ENCODE measurements at places on chromosomes 7 and 10.

DNA sequence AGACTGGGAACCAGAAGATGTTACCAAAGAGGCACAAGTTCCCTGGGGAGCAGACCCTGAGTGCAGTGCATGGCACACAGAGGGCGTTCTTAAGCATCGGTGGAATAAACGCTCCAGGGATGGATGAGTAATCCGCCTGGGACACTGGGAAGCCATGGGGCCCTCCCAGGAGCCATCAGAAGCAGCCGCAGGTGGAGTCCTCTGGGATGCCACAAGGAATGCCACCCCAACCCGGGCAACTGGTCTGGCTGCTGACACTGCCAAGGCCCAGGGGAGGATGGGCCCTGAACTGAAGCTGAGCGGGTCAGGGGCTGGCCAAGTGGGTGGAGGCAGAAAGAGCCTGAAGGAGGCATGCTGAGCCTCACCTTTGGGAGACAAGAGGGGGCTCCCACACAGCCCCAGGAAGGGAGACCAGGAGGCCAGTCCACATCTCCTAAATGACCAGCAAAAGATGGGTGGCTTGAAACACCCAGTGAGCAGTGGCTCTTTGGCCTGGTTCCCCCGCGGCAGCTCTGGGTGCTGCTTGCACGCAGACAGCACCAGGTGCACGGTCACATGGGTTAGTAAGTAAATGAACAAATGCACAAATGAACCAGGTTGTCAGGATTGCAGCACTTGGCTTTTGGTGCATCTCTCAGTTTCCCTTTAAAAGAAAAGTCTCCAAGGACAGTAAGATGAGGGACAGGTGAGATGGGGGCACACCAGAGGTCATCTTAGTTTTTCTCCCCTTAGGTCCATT, 141.3 kb upstream of the ZMIZ1 start:
- no peak for DNase-seq

DNA sequence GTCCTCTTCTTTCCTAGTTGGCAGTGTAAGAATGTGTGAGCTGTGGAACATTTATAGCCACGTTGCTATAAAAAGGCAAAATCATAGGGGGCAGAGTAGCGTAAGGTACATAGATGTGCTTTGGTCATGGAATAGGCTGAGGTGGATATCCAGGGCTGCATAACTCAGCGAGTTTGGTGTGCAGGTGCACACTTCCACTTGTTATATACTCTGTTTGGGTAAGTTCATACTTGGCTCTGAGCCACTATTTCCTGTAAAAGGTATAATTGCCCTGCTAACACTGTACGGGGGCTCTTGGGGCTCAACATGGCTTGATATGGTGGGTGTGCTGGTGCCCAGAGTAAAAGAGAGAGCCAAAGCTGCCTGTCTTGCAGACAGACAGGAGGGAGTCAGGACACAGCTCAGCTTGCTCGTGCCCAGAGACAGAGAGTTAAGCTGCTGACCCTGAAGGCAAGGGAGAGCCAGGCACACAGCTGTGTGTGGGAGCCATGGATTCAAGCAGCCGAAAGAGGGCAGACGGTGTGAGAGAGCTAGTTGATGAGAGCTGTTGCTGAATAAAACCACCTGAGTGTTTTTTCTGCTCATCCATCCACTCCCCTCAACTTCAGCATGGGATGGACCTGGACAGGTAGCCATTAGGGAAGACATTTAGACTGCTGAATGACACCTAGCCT, 126.7 kb downstream of the DKK1 start:
- no peak for DNase-seq

- no peak for DNase-seq
These were observed 493.1 kb downstream of the PLXNA4 start for GRCh38 chr7:132083126-132083525.

DNA sequence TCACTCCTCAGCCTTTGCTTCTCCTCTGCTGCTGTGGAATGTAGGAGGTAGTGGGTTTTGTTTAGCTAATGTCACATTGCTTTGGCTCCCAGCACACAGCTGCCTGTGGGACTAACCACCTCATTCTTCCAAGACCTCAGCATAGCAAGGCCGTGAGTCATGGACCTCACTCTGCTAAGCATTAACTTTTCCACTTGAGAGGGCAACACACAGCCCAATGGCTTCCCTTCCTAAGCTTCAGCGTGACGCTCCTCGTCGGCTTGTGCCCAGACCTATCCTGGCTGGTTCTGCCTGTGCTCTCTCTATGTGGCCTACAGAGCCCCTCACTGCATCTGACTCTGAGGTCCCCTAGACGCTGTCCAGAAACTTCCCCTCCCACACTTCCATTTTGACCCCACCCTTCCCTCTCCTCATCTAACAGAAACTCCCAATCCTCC, 23.3 kb downstream of the MYOF start:
- peak; percentile 99 for DNase-seq

- no peak for DNase-seq
These were observed 105.9 kb downstream of the CDC14C start for GRCh38 chr7:49030221-49030620.

DNA sequence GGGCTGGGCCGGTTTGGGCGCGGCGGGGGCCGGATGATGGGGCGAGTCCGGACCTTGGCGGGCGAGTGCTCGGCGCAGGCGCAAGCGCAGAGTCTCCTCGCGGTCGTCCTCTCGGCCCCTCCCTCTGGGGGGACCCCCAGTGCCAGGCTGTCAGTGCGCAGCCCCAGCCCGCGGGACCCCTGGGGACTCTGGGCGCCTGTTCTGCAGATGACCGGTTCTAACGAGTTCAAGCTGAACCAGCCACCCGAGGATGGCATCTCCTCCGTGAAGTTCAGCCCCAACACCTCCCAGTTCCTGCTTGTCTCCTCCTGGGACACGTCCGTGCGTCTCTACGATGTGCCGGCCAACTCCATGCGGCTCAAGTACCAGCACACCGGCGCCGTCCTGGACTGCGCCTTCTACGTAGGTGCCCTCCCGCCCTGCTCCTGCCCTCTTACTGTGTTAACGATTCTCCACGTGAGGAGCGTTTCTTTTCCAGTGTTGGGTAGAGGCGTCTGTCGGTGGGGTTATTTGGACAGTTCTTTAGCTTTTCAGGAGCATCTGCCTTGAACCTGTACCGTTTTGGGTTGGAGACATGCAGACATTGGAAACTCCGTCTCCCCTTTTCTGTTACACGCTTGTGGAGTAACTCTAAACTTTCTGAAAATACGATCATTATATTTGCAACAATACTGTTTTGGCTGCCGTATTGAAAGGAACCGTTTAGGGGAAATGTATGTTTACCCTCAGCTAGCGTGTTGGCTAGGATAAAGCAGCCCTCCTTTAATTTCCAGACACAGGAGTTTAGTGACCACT, 706 bp downstream of the BUB3 start:
- DNase-seq, result peak; percentile 17

DNA sequence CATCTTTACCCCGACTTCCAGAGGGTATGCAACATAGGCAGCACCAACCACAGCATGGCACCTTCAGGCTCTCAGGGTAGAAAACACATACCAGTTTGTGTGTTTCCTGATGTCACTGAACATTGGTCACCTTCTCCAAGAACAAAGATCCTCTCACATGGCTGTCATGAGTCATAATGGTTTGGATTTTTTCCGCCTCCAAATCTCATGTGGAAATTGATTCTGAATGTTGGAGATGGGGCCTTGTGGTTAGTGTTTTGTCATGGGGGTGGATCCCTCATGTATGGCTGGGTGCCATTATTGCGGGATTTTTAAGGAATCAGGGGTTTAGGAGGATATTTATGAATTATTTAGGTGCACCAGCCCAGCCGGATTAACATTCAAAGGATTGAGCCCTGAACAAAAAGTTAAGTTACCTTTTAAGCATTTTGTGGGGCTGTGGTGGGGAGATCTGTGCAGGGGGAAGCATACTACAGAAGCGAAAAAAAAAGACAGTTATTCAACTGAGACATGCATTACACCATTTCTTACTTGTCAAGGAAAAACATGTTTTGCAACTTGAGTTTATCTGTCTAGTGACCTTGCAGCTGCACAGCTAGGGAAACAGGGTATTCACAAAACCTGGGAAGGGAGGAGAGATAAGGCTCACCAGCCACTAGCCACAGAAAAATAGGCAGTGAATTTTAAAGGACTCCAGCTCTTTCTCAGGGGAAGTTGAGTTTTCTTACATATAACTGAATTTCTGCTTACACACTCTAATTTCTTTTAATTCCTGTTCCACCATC, 774.1 kb upstream of the AUTS2 start:
- no peak for DNase-seq

GRCh38 chr7:31256506-31256905, 84.0 kb downstream of the NEUROD6 start:
- no peak for DNase-seq

GRCh38 chr10:105840288-105840770, 1199.2 kb downstream of the SORCS3 start:
- no peak for DNase-seq

- DNase-seq, result peak; percentile 33
These were observed 145.1 kb downstream of the PLXNA4 start for GRCh38 chr7:132430861-132431822.

GRCh38 chr7:119681336-119681735, 591.6 kb upstream of the KCND2 start:
- DNase-seq, result no peak

- peak; percentile 60 for DNase-seq
These were observed 40.9 kb upstream of the MET start for GRCh38 chr7:116630932-116631671.

- no peak for DNase-seq
These were observed 43.4 kb downstream of the CLIP2 start for GRCh38 chr7:74332373-74333176.

DNA sequence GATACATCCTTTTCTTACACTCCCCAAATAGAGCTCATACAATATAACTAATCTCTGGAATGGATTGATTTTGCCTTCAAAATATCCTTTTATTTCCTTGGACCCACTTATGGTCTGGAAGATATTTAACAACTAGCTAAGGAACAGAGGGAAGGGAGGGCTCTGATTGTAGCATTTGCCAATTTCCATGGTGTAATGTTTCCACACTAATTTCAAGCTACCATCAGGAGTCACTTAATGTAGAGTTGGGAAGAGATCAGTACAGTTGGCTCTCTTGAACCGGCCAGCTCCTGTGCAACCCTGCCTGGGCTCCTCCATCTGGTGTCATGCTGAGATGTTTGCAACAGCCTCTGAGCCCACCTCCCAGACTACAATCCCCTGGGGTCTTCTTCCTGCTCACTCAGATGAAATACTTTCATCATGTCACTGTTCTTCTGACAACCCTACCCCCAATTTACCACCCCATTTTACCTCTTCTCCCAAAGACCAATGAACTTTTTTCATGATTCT, 8.0 kb upstream of the IL6 start:
- DNase-seq, result peak; percentile 28

GRCh38 chr7:150969475-150969874, 8.6 kb downstream of the KCNH2 start:
- DNase-seq, result no peak

GRCh38 chr10:35440016-35440415, 103.7 kb downstream of the CCNY start:
- DNase-seq, result no peak

DNA sequence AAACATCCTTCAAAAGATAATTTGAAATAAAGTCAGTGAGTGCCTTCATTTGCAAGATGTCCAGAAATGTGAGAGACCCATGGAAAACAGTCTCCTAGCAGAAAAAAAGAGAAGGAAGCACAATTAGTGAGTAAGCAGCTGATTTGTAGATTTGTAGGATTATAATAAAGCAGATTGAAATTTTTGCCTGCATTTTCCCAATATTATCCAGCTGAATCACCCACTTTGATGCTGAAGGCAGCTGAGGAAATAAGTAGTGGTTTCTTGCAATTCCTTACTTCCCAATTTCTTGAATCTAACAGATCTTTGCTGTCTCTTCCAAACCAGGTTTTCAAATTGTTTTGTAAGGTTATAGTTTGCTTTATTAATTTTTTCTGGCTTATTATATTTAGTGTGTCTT, 181.4 kb downstream of the GNAT3 start:
- DNase-seq, result no peak

DNA sequence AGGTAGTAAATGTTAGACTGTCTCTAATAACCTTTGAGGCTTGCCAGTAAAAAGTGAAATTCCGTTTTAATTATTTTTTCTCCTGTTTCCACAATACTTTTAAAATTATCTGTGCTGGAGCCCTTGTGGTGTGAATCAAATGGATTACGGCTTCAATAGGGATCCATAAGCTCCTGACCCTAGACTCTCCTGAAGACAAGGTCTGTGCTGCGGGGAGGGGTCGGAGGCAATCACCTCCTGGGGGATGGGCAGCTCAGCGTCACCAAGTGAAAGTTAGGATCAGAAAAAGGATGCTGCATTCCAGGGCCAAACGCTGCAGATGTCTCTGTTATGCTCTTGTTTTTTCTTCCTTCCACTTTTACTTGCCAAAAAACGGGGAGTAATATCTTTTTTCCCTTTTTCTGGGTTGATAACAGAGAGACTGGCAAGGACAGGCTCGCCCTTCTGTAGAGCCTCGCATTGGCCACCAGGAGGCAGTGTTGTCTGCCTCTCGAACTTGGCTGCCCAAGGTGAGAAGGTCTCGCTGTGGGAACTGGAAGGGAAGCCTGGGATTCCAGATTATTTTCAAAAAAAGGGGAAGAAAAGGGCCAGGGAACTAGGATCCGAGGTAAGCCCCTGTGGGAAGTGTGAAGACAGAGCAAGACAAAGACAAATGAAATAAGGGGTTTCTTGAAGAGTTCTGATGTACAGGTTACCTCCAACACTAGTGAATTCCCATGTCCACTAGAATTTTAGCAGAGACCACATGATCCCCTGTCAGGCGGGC, 621.9 kb downstream of the ACTR3B start:
- DNase-seq, result no peak

DNA sequence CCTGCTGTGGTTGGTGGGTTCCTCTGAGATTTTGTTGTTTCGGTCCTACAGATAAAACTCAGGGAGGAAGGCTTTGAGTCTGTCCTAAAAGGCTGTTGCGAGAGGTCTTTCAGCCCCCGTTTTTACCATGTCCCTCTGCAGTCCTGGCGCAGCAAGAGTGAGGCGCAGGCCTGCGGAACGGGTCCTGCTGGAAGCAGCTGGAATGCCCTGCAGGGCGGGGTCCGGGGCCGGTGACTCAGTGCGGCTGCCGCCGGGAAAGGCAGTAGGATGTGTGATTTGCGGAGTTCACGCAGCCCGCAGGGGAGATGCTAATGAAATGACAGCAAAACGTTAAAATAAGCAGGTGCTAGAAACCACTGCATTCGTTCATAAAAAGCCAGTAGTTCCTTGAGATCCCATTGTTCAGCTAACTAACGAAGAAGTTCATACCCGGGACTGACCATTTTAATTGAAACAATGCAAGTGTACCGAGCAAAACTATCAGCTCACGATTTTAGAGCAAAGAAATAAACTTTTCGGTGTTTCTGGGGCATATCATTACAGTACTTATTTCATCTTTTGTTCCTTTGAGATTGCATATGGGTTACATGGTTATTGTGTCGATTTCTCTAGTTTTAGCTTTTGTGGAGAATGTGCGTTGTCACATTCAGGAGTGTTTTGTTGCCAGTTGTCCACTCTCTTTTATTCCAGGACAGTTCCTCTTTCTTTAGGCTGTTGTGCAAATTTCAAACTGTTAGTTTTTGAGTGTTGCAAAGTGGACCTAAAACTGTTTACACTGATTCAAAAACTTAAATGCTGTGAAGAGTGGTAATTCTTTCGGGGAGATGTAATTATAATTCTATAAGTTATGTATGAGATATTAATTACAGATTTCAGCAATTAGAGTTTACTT, 783 bp downstream of the ANLN start:
- DNase-seq, result peak; percentile 75

Measured in fibroblast of the conjunctiva (primary cell).